ENCODE measurements at places on chromosomes 6 and 20.

- no peak overlapping the region for H3K4me3 ChIP-seq
- no peak for DNase-seq
- peaks cover 28% of the 10 kb centered on the region for H3K27me3 ChIP-seq
Observed at GRCh38 chr6:30845183-30845582, 39.1 kb upstream of the DDR1 start.

DNA sequence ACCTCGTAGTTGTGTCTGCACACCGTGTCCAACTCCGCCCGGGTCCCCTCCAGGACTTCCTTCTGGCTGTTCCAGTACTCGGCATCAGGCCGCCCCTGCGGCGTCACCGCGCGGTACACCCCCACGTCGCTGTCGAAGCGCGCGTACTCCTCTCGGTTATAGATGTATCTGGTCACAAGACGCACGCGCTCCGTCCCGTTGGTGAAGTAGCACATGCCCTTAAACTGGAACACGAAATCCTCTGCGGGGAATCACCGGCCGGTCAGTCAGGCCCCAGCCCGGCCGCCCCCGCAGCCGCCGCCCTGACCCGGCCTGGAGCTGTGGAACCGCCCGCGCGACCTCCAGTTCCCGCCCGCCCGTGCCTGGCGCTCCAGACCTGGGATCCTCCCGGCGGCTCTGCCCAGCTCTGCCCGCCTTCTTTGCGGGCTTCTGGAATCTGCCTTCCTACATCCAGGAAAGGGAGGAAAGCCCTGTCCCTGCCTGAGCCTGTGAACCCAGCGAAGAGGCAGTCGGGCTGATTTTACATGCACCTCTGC lies 1.6 kb downstream of the HLA-DQB1 start:
- peaks cover 66% of the 10 kb centered on the region for H3K4me1 ChIP-seq
- peak overlapping the region; percentile 90 for H3K4me3 ChIP-seq
- H3K27ac ChIP-seq = peak overlapping the region; percentile 93
- peak; percentile 65 for DNase-seq
- H3K27me3 ChIP-seq = peaks cover 12% of the 10 kb centered on the region

- H3K4me1 ChIP-seq = no peaks in the 10 kb centered on the region
- peaks cover 9% of the 10 kb centered on the region for H3K27me3 ChIP-seq
- H3K27ac ChIP-seq = no peak overlapping the region
- H3K36me3 ChIP-seq = no peaks in the 10 kb centered on the region
- DNase-seq = no peak
Observed at GRCh38 chr6:56756791-56757587, 114.3 kb upstream of the DST start.

GRCh38 chr6:139378226-139378625 lies 3.8 kb upstream of the CITED2 start:
- H3K4me1 ChIP-seq = peaks cover 22% of the 10 kb centered on the region
- DNase-seq = no peak
- no peak overlapping the region for H3K27ac ChIP-seq
- H3K36me3 ChIP-seq = peaks cover 27% of the 10 kb centered on the region
- H3K27me3 ChIP-seq = peaks cover 6% of the 10 kb centered on the region

DNA sequence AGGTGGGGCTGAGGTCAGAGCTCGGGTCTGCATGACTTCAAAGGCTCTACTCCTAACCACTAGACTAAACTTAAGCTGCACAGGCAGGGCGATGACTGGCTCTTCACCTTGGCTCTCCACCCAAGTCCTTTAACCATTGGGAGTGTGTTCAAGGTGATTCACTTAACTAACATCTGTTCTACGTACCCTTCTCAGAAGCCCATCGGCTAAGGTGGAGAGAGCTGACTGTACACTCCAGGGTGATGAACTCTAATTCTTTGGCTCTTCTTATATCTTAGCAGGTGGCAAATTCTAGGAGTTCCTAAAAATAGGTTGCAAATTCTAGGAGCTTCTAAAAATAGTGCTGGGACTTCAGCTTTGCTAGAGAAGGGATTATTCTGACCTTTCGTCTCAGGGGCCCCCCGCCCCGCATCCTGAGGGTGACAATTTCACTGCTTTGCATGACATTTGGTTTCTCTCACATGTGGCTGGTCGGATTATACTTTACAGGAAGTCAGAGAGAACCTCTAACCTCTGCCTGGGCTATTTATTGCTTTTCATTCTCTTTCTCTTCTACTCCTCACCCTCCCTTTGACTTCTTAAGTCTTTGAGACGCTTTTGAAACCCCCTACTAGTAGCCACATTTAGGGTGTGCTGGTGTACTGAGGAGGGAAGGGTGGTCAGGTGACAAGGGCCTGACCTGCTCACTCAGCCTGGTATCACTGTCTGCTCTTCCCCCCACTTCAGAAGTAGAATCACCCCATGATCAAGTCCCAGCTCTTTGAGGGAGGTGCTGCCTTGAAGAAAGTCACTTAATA lies 55.5 kb downstream of the PRDM1 start:
- H3K27ac ChIP-seq = peak overlapping the region; percentile 97
- DNase-seq = peak; percentile 21
- no peaks in the 10 kb centered on the region for H3K36me3 ChIP-seq
- peak overlapping the region; percentile 64 for H3K4me3 ChIP-seq
- no peaks in the 10 kb centered on the region for H3K27me3 ChIP-seq

DNA sequence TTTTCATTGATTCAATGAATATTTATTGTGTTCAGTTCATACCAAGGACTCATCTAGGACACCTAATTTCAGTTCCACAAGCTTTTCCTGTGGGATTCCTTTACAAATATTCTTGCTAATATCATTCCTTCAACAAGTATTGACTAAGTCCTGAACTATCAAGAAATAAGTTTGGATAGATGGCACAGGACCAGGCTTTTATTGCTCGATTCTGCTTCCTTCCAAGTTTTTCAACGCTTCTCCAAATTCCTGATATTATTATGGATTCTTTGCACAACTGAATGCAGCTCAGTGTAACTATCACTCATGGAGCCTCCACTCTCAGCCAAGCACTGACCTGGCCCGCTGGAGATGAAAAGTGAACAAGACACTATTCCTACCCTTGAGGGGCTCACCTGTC lies 32.7 kb upstream of the COL21A1 start:
- H3K36me3 ChIP-seq = no peaks in the 10 kb centered on the region
- no peak overlapping the region for H3K27ac ChIP-seq
- H3K4me3 ChIP-seq = no peak overlapping the region
- no peaks in the 10 kb centered on the region for H3K27me3 ChIP-seq
- DNase-seq = no peak
- H3K4me1 ChIP-seq = no peaks in the 10 kb centered on the region

DNA sequence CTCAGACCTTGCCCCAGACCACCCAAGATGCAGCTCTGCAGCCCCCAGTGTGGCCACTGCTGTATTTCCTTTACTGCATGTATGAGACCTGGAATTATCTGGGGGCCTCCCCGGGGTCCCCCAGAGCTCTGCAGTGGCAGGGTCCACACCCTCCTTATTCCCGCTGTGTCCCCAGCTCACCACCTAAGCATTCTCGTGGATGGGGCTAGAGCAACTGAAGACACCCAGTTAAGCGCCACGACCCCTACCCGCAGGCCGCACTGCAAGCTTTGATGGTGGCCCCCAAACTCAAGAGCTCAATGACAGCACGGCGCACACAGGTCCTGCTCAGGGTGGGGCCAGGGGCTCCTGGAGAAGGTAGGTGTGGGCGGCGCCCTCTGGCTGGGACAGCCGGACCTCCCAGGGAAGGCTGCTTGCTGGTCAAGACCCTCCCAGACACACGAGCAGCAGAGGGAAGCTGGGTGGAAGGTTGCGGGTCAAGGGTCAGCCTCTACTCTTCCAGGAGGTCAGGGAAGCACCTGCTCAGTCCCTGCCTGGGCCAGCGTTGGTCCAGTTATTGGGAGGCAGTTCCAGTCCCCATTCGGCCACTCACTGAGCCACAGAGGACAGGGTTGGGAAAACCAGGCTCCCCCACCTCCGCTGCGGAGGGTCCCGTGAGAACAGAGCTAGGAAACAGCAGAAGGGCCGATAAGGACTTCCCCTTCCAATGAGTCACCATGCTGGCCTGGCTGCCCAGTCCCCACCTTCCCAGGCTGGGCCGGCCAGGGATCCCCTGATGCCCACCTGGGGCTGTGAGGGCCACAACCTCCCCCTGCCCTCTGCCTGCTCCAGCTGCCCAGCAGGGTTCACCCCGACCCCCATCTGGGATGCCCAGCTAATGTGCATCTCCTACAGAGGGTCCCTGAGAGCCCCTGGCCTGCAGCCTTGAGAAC lies 2.9 kb downstream of the LAMA5 start:
- peaks cover 48% of the 10 kb centered on the region for H3K27me3 ChIP-seq
- no peak overlapping the region for H3K4me3 ChIP-seq
- peaks cover 8% of the 10 kb centered on the region for H3K4me1 ChIP-seq
- no peak for DNase-seq
- no peak overlapping the region for H3K27ac ChIP-seq
- H3K36me3 ChIP-seq = no peaks in the 10 kb centered on the region

GRCh38 chr6:6772751-6773150 lies 184.2 kb downstream of the LY86 start:
- no peak overlapping the region for H3K4me3 ChIP-seq
- H3K36me3 ChIP-seq = peaks cover 2% of the 10 kb centered on the region
- no peaks in the 10 kb centered on the region for H3K4me1 ChIP-seq
- DNase-seq = no peak

DNA sequence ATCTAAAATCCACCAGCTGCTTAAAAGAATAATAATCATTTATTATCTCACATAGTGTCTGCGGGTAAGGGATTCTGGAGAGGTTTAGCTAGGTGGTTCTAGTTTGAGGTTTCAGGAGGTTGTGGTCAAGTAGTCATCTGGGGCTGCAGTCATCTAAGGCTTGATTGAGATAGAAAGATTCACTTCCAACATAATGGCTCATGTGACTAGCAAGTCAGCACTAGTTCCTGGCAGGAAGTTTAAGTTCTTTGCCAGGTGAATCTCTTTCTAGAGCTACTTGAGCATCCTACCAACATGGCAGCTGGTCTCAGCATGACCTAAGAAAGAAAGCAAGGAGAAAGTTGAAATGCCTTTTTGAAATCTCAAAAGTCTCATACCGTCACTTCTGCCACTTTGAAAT lies 128.8 kb downstream of the EDN1 start:
- no peak overlapping the region for H3K4me3 ChIP-seq
- H3K27ac ChIP-seq = no peak overlapping the region
- H3K4me1 ChIP-seq = no peaks in the 10 kb centered on the region
- H3K27me3 ChIP-seq = no peaks in the 10 kb centered on the region
- no peaks in the 10 kb centered on the region for H3K36me3 ChIP-seq

DNA sequence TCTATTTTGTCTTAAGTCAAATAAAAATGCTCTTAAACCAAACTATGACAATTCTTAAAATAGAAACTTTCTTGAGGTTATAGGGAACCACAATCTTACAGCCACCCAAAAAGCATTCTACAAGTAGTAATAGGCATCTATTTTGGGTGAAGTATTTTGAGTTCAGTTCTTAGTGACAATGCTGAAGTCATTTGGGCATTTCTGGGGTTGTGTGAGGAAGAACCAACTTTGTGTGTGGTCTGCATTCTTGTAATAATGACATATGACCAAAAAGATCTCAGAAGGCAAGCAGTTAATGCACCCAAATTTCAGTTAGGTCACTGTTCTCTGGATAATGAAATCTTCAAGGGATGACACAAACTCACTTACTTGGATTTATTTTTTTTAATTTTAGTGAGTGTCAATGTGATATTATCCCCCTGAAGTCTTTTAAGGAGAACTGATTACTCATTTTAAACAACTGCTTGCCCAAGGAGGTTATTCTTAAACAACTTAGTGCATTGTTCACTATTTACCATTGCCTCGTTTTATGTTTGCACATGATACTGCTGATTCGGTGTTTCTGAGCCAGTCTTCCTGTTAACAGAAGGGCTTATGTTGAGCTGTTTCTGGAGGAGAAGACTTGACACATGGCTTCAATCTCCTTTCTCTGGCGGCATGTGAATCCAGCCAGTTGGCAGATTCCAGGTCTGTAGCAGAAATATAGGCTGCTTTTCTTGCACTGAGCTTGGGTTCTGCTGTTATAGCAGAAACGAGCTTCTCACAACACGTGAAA lies 618.9 kb downstream of the BCKDHB start:
- peaks cover 3% of the 10 kb centered on the region for H3K36me3 ChIP-seq
- no peak overlapping the region for H3K4me3 ChIP-seq
- H3K27ac ChIP-seq = no peak overlapping the region
- no peaks in the 10 kb centered on the region for H3K4me1 ChIP-seq
- H3K27me3 ChIP-seq = no peaks in the 10 kb centered on the region

GRCh38 chr6:89051676-89052075 lies 28.9 kb upstream of the PNRC1 start:
- H3K36me3 ChIP-seq = peaks cover 3% of the 10 kb centered on the region
- H3K4me1 ChIP-seq = peaks cover 5% of the 10 kb centered on the region
- no peak overlapping the region for H3K4me3 ChIP-seq
- no peak overlapping the region for H3K27ac ChIP-seq
- no peaks in the 10 kb centered on the region for H3K27me3 ChIP-seq

GRCh38 chr6:109406196-109406595 lies 23.9 kb upstream of the CD164 start:
- no peak overlapping the region for H3K27ac ChIP-seq
- no peaks in the 10 kb centered on the region for H3K4me1 ChIP-seq
- H3K36me3 ChIP-seq = no peaks in the 10 kb centered on the region

DNA sequence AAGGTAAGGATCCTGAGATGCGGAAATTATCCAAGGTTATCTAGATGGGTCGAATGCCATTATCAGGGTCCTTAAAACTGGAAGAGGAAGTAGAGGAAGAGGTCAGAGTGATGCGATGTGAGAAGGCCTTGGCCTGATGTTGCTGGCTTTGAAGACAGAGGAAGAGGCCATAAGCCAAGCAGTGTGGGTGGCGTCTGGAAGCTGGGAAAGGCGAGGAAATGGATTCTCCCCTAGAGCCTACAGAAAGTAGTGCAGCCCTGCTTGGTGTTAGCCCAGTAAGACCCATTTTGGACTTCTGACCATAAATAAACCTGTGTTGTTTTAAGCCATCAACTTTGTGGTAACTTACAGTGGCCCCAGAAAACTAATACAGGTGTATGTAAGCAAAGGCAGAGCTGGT lies 2.0 kb downstream of the SRXN1 start:
- no peaks in the 10 kb centered on the region for H3K27me3 ChIP-seq
- H3K4me3 ChIP-seq = peak overlapping the region; percentile 85
- DNase-seq = no peak
- H3K27ac ChIP-seq = peak overlapping the region; percentile 81
- H3K36me3 ChIP-seq = peaks cover 8% of the 10 kb centered on the region

Data from effector memory CD8-positive, alpha-beta T cell (primary cell).